Muscle of leg (tissue), 16 donors: ENCODE measurements at places on chromosomes 11 and 22. TPM values are rescaled to one million over a fixed set of nuclear protein-coding genes. Genes with fewer than 3 reads are reported as not detected.

DNA sequence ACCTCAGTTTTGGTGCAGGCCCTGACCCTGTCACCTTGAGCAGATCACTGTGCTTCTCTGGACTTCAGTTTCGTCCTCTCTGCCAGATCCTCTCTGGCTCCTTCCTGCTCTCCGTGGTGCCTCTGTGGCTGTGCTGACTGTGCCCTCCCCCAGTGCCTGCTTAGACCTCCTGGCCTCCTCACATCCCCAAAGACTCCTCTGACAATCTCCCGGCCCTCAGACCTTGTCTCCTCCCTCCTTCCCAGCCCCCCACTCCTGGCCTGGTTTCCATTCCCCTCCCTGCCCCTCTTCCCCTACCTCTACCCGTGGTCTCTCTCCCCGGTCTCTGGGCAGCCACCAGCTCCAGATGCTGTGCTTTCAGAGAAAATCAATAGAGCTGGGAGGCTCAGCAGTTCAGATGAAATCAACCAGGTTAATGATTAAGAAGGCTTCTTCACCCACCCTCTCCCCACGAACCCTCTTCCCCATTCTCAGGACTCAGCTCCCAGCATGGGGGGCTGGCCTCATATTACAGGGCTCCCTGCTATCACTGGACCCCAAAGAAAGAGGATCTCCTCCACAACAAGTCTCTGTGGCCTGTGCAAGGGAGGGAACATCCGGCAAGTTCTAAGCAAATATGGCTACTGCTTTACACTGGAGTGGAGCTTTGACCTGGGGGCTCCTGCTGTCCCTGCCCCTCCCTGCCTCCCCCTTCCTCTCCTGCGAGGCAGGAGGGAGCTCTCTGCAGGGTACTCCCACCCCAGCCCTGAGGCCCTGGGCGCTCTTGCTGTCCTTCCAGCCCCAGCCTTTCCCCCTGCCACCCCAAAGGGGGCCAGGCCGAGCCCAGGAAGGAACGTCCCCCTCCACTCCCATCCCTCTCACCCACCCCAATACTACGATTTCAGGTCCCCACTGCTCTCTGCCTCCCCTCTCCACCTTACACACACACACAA is 8.5 kb downstream of the BACE1-AS start:
- DNase-seq = no peak
- peaks cover 10% of the 10 kb centered on the region for H3K36me3 ChIP-seq
- H3K27me3 ChIP-seq = no peaks in the 10 kb centered on the region
- peaks cover 11% of the 10 kb centered on the region for H3K4me1 ChIP-seq

DNA sequence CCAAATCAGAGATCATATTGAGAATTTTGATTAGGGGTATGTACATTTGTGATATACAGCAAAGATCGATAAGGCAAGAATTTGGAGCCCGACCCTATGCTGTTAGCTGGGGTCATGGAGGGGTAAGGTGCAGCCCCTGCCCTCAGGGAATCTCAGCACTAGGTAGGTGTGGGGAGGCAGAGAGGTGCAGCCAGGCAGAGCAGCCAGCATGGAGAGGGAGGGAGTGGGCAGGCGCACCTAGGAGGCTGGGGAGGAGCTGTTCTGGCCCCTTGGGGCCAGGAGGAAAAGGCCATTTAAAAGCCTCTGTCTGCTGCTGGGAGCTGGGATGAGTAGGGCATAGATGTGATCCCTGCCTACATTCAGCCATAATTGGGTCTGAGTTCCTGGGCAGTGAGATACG is 293.0 kb downstream of the TBC1D22A start:
- peaks cover 6% of the 10 kb centered on the region for H3K36me3 ChIP-seq
- no peaks in the 10 kb centered on the region for H3K27me3 ChIP-seq
- H3K4me3 ChIP-seq = no peak overlapping the region
- no peak for DNase-seq
- peaks cover 2% of the 10 kb centered on the region for H3K4me1 ChIP-seq

GRCh38 chr11:21896746-21897602 is 295.9 kb upstream of the ANO5 start:
- no peaks in the 10 kb centered on the region for H3K36me3 ChIP-seq
- H3K27me3 ChIP-seq = no peaks in the 10 kb centered on the region
- H3K27ac ChIP-seq = no peak overlapping the region
- no peaks in the 10 kb centered on the region for H3K4me1 ChIP-seq

GRCh38 chr11:27124514-27125264 is 84.1 kb downstream of the BBOX1 start:
- no peak overlapping the region for H3K27ac ChIP-seq
- DNase-seq = peak; percentile 69
- H3K4me3 ChIP-seq = no peak overlapping the region
- no peaks in the 10 kb centered on the region for H3K4me1 ChIP-seq

- DNase-seq = no peak
- H3K36me3 ChIP-seq = peaks cover 36% of the 10 kb centered on the region
- H3K4me3 ChIP-seq = no peak overlapping the region
- H3K27ac ChIP-seq = no peak overlapping the region
These were observed 7.6 kb downstream of the LRRC51 start for GRCh38 chr11:72088076-72088808.

CLTCL1 gene
- 14.4 TPM for polyA plus RNA-seq

DNA sequence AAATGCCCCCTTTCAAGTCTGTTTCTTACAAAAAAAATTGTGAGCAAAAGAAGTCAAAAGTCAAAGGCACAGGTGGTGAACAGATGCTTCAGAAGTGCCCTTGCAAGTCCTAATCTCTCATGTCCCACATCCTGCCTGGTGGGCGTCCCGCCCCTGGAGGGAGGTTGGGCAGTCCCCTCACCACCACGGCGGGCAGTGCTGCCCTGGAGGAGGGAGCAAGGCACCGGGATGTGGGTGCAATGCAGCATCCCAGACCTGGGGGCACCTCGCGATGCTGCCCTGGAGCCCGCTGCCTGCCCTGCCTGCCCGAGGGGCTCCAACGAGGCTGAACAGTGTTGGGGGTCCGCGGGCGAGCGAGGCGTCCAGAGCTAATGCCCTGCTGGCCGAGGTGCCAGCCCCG is 15.9 kb downstream of the MRGPRG start:
- peaks cover 59% of the 10 kb centered on the region for H3K27me3 ChIP-seq
- no peak overlapping the region for H3K4me3 ChIP-seq
- H3K27ac ChIP-seq = no peak overlapping the region
- no peak for DNase-seq

- no peaks in the 10 kb centered on the region for H3K36me3 ChIP-seq
- no peak overlapping the region for H3K27ac ChIP-seq
- no peak overlapping the region for H3K4me3 ChIP-seq
- no peaks in the 10 kb centered on the region for H3K27me3 ChIP-seq
- no peak for DNase-seq
These were observed 13.3 kb downstream of the RBFOX2 start for GRCh38 chr22:36015155-36015810.

DNA sequence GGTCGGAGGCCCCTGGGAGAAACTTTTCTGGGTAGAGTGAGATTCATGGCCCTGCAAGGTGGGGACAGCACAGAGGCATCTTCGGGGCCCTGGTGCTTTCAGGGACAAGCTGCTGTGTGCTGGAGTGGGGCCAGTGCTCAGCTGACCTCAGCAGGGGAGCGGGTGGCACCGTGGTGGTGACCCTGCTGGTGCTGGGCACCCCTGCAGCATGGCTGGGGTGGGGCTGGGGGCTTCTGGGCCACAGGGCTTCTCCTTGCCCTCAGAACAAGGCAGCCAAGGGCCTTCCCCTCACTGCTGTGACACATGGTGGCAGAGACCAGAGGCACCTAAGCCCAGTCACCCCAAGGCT is 24.9 kb upstream of the GNB1L start:
- H3K4me1 ChIP-seq = peaks cover 88% of the 10 kb centered on the region
- peak; percentile 2 for DNase-seq
- H3K36me3 ChIP-seq = peaks cover 5% of the 10 kb centered on the region
- H3K4me3 ChIP-seq = no peak overlapping the region
- no peaks in the 10 kb centered on the region for H3K27me3 ChIP-seq

- H3K4me3 ChIP-seq = no peak overlapping the region
- H3K27ac ChIP-seq = no peak overlapping the region
- H3K36me3 ChIP-seq = no peaks in the 10 kb centered on the region
- H3K27me3 ChIP-seq = no peaks in the 10 kb centered on the region
- H3K4me1 ChIP-seq = peaks cover 29% of the 10 kb centered on the region
- no peak for DNase-seq
These were observed 170.0 kb downstream of the NCAM1 start for GRCh38 chr11:113131036-113131775.

DNA sequence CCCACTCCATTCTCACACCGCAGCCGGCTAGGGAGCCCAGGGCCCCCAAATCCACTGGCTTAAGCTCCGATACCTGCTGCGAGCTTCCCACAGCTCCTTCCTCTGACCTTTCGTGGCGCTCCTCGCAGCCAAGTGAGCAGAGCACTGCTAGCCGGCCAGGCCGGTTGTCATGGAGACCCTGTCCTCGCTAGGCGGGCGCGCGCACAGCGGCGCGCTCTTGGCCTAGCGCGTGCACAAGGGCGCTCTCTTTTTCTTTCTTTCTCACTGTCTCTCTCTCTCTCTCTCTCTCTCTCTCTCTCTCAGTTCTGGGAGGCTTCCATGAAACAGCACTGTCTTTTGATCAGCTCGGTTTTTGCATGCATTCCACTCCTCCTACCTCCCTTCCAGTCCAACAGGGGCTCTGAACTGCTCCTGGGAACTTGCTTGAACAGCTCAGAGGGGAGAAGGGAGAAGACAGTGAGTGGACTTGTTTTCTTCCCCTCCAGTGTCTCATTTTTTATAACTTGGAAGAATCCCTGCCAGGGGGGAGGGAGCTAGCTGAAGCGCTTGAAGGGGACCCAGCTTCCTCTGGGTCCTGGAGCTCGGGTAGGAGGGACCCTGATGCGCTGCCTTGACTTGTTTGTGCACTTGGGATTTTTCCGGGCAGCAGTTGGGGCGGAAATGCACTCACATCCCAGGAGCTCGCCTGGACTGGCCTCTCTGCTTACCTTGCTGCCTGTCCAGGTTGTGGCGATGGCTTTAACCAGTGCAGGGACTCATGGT is 100.3 kb upstream of the AKIP1 start:
- peaks cover 64% of the 10 kb centered on the region for H3K4me1 ChIP-seq
- peak overlapping the region; percentile 97 for H3K27ac ChIP-seq
- H3K27me3 ChIP-seq = no peaks in the 10 kb centered on the region
- DNase-seq = peak; percentile 96
- H3K4me3 ChIP-seq = peak overlapping the region; percentile 65
- H3K36me3 ChIP-seq = no peaks in the 10 kb centered on the region

DNA sequence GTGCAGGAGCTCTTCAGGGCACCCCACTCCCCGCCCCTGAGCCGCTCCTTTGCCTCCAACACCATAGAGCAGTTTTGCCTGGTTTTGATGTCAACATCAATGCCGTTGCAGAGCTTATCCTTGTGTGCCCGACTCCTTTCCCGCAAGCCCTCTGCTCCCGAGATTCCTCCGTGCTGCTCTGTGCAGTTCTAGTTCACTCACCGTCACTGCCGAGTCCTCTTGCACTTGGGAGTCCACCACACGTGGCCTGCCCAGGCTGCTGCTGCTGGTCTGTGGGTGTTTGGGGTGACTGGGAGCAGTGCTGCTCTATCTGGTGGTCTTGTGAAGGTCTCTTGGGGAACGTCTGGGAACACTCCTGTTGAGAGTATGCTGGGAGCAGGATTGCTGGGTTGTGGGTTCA is 63.8 kb upstream of the ANO1 start:
- no peaks in the 10 kb centered on the region for H3K27me3 ChIP-seq
- H3K36me3 ChIP-seq = no peaks in the 10 kb centered on the region
- no peak overlapping the region for H3K4me3 ChIP-seq
- no peak overlapping the region for H3K27ac ChIP-seq
- DNase-seq = no peak
- peaks cover 10% of the 10 kb centered on the region for H3K4me1 ChIP-seq

KCNK4 gene
- not detected for polyA plus RNA-seq

UCP3 gene
- 2.5 TPM for polyA plus RNA-seq

GGT1 gene
- polyA plus RNA-seq = 2.8 TPM

HOATZ gene
- polyA plus RNA-seq = not detected

SLC22A9 gene
- 0.09 TPM for polyA plus RNA-seq

PNPLA2 gene
- polyA plus RNA-seq = 30.8 TPM

JAML gene
- polyA plus RNA-seq = 1.5 TPM

GRCh38 chr11:95999711-96000406 is 76.0 kb upstream of the MTMR2 start:
- H3K27ac ChIP-seq = no peak overlapping the region
- H3K36me3 ChIP-seq = no peaks in the 10 kb centered on the region
- no peaks in the 10 kb centered on the region for H3K27me3 ChIP-seq
- no peak overlapping the region for H3K4me3 ChIP-seq
- no peaks in the 10 kb centered on the region for H3K4me1 ChIP-seq

DNA sequence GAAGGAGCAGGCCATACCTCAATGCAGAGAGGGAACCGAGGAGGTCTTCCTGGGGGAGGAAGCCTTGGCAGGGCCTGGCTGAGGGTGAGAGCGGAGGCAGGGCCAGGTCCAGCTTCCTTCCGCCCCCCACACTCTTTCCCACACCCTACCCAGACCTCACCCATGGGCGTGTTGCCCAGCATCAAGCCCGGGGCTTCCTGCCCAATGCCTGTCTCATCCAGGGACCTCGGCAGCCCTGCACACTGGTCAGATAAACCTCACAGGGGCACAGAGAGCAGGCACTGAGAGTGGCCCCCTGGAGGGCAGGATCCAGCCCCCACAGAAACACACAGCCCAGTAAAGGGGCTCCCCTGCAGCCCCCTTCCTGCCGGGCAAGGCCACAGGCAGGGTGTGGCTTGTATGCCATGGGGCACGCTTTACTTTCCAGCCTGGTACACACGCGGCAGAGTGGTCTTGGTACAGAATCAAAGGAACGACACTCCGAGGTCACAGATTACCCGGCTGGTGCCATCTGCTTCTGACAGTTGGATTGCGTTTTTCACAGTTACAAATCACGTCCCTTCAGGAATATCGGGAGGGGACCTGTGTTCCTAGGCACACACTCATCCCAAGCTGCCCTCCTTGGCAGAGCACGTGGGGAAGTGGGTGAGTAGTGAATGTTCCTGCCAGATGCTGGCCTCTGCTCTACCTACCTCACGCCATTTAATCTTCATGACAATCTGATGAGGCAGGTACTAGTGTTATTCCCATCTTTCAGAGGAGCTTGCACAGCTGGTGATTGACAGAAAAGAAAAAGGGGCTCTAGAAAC is 20.0 kb upstream of the CD5 start:
- DNase-seq = no peak
- no peak overlapping the region for H3K4me3 ChIP-seq
- H3K27me3 ChIP-seq = peaks cover 11% of the 10 kb centered on the region
- H3K27ac ChIP-seq = no peak overlapping the region
- no peaks in the 10 kb centered on the region for H3K4me1 ChIP-seq
- H3K36me3 ChIP-seq = no peaks in the 10 kb centered on the region

- no peak overlapping the region for H3K4me3 ChIP-seq
- peak; percentile 56 for DNase-seq
- no peaks in the 10 kb centered on the region for H3K4me1 ChIP-seq
- H3K27me3 ChIP-seq = peaks cover 2% of the 10 kb centered on the region
These were observed 13.9 kb downstream of the KCNE3 start for GRCh38 chr11:74453373-74453975.

TMPRSS4 gene
- 0.59 TPM for polyA plus RNA-seq

OR8G5 gene
- 0.34 TPM for polyA plus RNA-seq

GRCh38 chr11:130671801-130672700 is 223.6 kb downstream of the ADAMTS15 start:
- H3K36me3 ChIP-seq = no peaks in the 10 kb centered on the region
- H3K4me3 ChIP-seq = no peak overlapping the region
- H3K27me3 ChIP-seq = peaks cover 2% of the 10 kb centered on the region
- peak; percentile 98 for DNase-seq
- peak overlapping the region; percentile 74 for H3K27ac ChIP-seq

GRCh38 chr22:35752006-35752862 is 34.6 kb downstream of the APOL5 start:
- no peaks in the 10 kb centered on the region for H3K27me3 ChIP-seq
- DNase-seq = peak; percentile 53
- H3K4me3 ChIP-seq = no peak overlapping the region
- H3K4me1 ChIP-seq = peaks cover 3% of the 10 kb centered on the region
- peak overlapping the region; percentile 11 for H3K27ac ChIP-seq

SLCO2B1 gene
- polyA plus RNA-seq = 13.6 TPM

- H3K36me3 ChIP-seq = no peaks in the 10 kb centered on the region
- no peak overlapping the region for H3K27ac ChIP-seq
- no peak for DNase-seq
- no peaks in the 10 kb centered on the region for H3K27me3 ChIP-seq
- no peaks in the 10 kb centered on the region for H3K4me1 ChIP-seq
These were observed 31.1 kb upstream of the RDX start for GRCh38 chr11:110327508-110327907.
